ENCODE measurements at places on chromosomes 3 and 15.

DNA sequence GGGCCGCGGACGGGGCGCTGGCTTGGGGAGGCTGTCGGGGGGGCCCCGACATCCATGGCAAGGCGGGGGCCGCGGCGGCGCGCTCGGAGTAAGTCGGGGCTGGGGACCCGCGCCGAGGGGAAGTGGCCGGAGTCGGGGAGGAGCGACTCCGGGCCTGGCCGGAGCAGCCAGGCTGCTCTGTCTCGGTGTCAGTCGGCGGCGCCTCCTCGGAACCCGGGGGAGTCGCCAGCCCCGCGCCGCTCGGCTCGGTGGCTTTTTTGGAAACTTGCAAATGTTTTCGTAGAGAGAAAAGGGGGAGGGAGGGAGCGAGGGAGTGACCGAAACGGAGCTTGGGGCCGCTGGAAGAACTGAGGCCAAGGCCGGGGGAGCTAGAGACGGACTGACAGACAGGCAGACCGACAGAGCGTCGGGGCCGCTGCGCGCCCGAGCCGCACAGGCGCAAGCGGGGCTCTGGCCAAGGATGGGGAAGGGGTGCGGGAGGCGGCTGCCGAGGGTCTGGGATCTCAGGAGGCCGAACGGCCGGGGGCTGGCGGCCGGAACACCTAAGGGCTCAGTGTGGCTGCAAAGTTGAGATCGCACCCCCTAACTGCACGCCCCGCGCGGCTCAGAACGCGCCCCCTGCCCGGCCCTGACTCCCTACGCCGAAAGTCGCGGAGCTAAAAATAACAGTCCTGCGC, 5.0 kb downstream of the PTH1R start:
- DNase-seq = no peak

DNA sequence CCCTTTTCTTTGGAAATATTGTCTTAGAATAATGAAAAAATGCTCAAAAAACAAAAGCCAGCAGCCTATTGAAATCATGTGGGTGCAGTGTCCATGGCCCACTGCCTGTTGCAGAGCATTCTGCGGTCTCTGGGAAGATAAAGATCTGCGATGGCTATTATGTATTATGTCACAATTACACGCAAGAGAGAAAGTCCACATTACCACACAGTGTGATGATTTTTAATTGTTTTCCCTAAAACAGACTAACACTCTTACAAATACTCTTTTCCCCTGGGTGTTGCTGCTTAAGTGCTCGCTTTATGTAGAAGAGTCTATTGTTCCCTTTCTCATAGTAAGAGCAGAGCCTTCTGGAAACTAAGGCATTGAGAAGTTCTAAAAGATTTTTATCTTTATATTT, 32.2 kb downstream of the SSR3 start:
- no peak for DNase-seq

- no peak for DNase-seq
Observed at GRCh38 chr15:61216519-61216918, 12.6 kb downstream of the RORA start.

- no peak for DNase-seq
Observed at GRCh38 chr3:187640569-187641059, 29.6 kb downstream of the SST start.

- no peak for DNase-seq
Observed at GRCh38 chr3:150697646-150698045, 6.1 kb downstream of the ERICH6 start.

DNA sequence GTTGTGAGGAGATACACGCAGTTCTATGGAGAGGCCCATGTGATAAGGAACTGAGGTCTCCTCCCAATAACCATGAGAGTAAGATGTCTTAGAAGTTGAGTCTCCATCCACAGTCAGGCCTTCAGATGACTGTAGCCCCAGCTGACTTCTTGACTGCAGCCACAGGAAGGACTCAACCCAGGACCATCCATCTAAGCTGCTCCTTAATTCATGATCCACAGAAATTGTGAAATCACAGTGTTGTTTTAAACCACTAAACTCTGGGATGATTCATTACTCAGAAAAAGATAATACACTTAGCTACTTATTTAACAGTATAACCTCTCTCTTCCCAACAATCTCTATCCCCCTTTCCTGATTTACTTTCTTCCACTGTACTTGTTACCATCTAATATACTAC, 173.3 kb downstream of the ALDH1A2 start:
- no peak for DNase-seq

GRCh38 chr3:112132975-112133448, at the start of gene GCSAM:
Gene GCSAM (minus strand): TSS chr3:112133248. CDS start chr3:112133120, 128 bp downstream.
- DNase-seq = no peak

GRCh38 chr15:96038650-96039049, 291.9 kb upstream of the NR2F2 start:
- no peak for DNase-seq

DNA sequence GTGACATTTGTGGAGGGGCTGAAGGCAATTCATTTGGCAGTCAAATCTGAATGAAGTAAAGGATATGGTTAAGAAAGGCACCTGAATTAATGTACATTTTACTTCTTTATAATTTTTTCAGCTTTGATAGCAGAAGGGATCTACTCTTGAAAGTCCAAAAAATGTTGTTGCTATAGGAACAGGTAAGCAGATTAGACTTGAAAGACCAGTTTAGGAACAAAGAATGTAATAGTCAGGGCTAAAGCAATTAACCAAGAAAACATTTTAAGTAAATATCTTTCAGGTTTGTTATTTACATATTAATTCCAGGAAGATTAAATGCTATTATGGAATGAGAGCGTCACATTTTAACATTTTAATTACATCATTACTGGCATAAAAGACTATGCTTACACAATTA, 1.1 kb downstream of the ATP13A4 start:
- no peak for DNase-seq

- no peak for DNase-seq
Observed at GRCh38 chr15:42121021-42121420, 26.7 kb upstream of the PLA2G4D start.

GRCh38 chr3:143081844-143082778, 37.5 kb upstream of the CHST2 start:
- DNase-seq = no peak

DNA sequence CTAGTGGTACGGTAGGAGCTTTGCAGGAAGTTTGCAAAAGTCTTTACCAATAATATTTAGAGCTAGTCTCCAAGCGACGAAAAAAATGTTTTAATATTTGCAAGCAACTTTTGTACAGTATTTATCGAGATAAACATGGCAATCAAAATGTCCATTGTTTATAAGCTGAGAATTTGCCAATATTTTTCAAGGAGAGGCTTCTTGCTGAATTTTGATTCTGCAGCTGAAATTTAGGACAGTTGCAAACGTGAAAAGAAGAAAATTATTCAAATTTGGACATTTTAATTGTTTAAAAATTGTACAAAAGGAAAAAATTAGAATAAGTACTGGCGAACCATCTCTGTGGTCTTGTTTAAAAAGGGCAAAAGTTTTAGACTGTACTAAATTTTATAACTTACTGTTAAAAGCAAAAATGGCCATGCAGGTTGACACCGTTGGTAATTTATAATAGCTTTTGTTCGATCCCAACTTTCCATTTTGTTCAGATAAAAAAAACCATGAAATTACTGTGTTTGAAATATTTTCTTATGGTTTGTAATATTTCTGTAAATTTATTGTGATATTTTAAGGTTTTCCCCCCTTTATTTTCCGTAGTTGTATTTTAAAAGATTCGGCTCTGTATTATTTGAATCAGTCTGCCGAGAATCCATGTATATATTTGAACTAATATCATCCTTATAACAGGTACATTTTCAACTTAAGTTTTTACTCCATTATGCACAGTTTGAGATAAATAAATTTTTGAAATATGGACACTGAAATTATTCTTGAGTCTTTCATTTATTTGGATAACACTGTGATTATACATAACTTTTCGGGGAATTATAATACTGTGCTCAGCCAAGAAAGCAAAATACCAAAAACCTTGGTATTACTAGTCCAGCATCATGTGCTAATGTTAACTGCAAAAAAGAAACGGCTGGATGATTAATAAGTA, 2.2 kb downstream of the SOX2 start:
- no peak for DNase-seq

- DNase-seq = peak; percentile 44
Observed at GRCh38 chr15:62545467-62546227, 380.6 kb upstream of the C2CD4B start.

DNA sequence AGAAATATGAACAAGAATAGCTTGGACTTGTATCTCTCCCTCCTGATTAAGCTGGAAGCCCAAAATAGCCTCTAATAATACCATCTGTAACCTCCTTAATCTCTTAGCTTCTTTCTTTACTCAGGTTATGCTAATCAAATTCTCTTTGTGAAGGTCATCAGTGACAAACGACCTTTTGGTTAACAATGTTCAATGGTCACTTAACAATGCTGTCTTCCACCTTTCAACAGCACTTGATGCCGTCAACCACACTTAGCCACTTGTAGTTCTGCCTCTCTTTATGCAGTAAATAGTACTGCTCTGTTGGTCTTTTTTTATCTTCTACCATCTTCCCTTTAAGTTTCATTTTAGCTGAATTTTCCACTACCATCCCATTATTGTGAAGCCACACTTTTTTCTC, 476.6 kb upstream of the TGFBR2 start:
- DNase-seq = no peak

GRCh38 chr3:4986782-4987537, 7.7 kb downstream of the BHLHE40 start:
- DNase-seq = peak; percentile 96

GRCh38 chr3:65170390-65171042, 482.7 kb upstream of the ADAMTS9 start:
- no peak for DNase-seq

- DNase-seq = no peak
Observed at GRCh38 chr3:100044369-100044768, 69.9 kb downstream of the FILIP1L start.

Measured in AG09319 (cell line).